HFF-Myc (cell line): ENCODE measurements at places on chromosomes 12 and 14.

DNA sequence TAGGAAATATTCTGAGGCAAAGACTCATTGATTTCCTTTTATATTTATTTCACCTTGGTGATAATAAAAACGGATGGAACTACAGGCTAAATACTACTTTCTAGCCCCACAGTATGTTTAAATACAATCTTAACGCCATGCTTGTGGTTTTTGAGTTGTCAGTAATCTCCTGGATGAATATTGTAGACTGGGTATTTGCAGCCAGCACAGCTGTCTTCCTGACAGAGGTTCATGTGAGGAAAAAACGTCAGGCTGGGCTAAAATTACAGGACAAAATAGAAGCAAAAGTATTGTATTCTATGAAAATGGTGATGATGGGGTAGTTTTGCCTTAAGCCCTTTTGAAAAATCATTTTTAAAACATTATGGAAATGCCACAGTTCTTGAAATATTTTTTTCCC is 140.9 kb downstream of the CCDC91 start:
- no peak for DNase-seq

DNA sequence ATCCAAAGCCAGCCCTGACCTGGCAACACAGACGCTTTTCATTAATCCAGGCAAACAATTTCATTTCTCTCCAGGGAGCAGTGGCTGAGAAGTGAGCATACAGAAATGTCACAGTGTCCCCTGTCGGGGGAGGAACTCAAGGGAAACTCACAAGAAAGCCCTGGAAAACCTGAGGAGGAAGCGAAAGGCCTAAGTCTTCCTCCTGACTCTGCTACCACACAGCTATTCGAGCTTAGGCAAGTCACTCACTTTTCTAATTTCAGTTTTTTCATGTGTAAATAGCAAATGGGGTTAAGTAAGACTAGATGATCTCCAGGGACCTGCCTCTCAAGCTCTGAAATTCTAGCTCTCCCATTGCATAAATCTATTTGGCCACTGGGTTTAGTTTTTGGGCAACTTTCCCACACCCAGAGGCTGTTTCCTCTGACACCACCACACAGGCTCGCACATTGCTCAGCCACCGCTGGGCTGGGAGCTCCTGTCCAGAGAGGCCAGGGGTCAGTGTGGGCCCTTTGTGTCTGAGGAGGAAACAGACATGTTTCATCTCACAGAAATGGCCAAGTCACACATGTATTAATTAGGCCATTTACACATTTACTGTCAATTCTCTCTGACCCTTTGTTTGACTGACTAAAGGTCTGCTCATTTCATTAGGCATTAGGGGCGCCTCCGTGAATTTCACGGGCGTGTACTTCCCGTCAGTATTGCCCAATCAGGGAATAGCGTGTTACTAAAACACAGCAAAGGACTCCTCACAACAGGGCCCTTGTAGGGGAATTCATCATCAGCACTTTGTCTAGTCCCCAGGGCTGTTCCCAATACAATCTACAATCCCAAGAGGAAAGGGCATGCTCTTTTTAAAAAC is 9.8 kb upstream of the PNMA1 start:
- peak; percentile 64 for DNase-seq

DNA sequence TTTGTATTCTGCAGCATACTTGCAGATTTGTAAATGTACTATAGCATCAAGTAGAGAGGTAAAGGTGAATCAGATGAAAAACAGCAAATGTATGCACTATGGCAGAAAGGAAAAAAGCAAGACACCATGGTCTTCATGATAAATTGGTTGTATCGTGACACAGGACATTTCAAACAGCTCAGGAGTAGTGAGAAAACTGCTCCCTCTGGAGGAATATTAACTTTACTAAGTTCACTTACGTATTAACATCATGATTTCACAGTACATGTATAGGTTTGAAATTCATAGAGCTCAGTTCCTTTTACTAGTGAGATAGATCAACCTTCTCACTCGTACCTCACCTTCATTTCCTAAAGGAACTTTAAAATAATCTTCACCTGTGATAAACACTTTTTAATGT is 6.5 kb downstream of the MBIP start:
- no peak for DNase-seq

GRCh38 chr14:60654334-60654821 is 5.1 kb upstream of the SIX1 start:
- peak; percentile 95 for DNase-seq

DNA sequence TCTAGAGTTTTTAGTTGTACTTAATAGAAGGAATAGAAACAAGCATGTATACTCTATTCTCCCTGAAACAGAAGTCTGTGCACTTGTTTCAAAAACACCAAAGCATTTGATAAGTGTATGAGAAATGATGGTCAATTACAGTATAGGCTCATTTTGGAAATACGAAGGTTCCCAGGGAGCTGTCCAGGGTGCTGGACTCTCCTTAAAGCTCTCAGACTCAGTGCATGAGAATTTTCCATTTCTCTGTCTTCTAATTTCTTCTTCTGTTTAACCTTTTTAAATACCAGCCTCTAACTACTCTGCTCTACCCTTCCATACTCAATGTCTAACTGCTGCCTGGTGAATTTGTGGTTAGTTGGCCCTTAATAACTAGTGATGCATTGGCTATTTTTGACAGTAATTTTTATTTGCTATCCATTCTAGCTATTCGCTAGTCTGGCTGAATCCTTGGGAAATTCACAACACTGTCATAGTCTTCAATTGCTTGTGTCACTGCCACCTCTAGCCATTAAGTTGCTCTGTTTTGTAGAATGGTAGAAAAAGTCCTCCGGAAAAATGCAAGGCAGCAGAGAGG is 229.2 kb downstream of the NRXN3 start:
- DNase-seq = no peak

DNA sequence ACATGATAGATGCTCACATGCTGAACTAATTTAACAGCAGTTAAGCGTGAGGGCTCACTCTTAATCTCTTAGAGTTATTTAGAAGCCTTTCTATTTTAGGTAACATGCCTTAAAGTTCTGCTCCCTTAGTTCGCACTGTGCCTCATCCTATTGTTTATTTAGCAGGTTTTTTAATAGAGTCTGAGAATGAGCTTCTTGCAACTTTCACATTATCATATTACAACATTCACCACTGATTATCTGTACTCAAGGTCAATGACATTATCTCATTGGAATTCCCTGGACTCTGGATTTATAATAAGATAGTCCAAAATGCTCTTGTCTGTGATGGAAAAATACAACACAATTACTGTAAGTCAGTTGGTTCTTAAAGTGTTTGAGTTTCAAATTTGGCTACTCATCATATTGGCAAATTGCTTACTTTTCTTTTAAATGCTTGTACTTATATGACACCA is 183.6 kb upstream of the SLC38A2 start:
- peak; percentile 92 for DNase-seq

- no peak for DNase-seq
Measured at GRCh38 chr12:26524862-26525465, 308.0 kb downstream of the ITPR2 start.

DNA sequence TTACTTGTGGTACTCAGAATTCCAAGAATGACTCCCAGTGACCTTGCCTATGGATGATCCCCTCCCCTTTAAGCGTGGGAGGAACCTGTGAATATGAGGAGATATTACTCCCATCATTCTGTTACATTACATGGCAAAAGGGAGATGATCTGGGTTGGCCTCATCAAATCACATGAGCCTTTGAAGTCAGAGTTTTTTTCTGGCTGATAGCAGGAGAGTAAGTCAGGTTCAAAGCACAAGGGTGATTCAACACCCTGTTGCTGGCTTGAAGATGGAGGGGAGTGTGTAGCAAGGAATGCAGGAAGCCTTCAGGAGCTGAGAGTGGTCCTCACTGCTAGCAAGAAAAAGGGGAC is 9.1 kb upstream of the MDM2 start:
- no peak for DNase-seq

DNA sequence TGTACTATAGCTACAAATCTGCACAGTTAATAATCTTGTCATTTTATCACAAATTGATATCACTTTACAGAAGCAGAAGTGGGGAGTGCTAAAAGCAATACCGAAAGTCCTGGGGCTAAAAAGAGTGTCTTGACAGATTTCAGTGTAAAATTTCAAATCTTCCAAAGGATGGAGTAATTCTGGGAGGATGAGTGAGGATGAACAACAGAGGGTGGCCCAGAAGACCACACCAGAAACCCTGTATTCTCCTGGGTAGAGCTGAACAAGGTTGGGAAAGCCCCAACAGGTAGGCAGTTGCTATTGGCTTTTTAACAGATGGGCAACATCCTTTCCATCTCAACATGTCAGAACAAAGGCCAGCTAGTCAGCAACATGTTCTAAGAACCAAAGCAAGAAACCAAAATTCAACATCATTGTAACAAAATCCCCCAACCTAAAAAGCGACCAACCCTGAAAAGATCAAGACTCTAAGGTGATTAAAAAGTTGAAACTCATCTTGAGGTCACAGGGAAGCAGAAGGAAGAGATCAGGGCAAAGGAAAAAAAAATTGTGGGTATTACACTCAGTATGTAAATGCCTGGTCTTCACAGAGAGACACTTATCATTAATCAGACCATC is 38.8 kb downstream of the CBX5 start:
- DNase-seq = no peak

GRCh38 chr14:105838107-105838506 is 311.7 kb downstream of the TMEM121 start:
- no peak for DNase-seq

- no peak for DNase-seq
Measured at GRCh38 chr12:129696926-129697325, 206.9 kb downstream of the TMEM132D start.

DNA sequence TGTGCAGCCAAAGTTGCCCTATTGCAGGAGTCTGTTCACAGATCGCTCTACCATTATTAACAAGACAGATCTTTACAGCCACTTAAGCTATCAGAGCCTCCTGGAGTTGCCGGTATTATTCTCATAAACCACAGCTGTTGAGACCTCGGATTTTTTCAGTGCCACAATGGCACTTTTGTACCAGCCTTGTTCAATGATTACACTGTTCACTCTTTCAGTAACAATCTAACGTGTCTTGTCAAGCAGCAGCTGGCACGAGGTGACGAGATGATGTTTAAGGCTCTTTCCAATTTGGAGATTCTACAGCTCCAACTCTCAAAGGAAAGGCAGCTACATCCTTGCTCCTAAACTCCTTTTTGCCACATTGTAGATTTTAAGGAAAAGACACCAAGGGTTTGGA is 30.7 kb downstream of the LRIG3 start:
- no peak for DNase-seq

DNA sequence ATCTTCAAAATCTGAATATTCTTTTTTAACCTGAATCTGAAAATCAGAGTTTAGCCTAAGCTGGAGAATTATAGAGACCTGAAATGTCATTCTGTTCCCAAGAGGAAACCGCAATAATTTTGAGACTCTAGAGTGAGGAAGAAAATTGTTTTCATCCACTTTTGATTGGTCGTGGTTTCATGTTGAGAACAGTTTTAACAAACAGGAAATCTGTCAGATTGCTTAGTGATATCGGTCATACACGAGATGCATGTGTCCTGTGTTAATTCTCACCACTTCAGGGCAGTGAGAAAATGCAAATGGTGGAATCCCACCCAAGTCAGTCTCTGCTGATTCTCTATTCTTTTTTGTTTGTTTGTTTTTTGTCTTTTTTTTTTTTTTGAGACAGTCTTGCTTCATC is 1498.5 kb upstream of the TMEM132C start:
- DNase-seq = no peak

GRCh38 chr12:76863005-76863670 is 15.7 kb downstream of the CSRP2 start:
- peak; percentile 88 for DNase-seq

DNA sequence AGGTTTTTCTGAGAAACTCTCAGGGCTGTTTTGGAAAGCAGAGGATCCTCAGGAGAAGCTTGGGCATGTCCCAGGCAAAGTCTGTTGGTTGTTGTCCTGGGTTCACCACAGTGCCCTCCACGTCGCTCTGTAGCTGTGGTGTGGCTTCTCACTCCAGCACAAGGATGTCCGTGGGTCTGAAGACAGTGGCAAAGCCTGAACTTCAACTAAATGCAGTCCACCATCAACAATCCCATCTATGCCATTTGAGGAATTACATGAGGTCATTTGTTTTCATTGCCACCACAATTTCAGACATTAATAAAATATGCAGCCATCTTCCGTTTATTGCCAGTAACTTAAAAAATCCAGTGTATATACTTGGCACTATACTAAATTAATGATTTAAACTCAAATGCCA is 272.1 kb downstream of the LRIG3 start:
- DNase-seq = no peak

GRCh38 chr14:74763803-74764531 is 851 bp downstream of the YLPM1 start:
- no peak for DNase-seq

- DNase-seq = no peak
Measured at GRCh38 chr14:30725763-30726162, 103.6 kb downstream of the SCFD1 start.

DNA sequence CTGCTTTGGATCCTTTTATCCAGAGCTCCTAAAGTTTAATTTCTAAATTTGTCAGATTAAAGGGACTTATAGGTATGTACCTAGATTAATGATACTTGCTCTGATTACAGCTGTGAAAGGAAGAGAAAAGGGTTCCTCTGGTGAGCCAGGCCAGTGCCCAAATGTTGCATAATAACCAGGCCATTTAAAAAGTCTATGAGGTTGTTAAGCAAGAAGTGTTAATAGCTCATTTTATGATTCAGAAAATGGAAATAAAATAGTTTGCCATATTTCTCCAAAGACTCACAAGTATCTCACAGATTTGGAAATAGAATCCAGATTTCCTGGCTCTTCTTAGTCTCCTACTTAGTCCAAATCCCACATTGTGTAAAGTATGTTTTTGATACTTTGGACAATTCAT is 67.6 kb downstream of the SLC38A6 start:
- no peak for DNase-seq

DNA sequence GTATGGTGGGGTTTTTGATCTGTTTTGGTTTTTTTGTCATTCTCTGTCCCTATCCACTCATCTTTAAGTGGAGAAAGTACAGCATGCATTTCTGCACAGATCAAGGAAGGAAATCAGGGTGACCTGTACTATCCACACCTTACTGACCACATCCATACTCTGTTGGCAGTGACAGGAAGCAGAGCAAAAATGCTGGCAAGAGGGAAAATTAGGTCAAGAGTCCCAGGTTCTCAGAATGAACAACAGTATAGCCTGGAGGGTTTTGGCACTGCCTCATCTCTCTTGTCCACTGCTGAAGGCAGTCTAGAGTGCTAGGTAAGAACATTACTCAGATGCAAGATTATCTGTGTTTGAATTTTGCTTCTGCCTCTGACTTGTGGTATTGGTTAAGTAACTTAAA is 70.7 kb downstream of the TAOK3 start:
- DNase-seq = peak; percentile 20

- DNase-seq = peak; percentile 59
Measured at GRCh38 chr12:3304436-3305165, 186.4 kb upstream of the PRMT8 start.

DNA sequence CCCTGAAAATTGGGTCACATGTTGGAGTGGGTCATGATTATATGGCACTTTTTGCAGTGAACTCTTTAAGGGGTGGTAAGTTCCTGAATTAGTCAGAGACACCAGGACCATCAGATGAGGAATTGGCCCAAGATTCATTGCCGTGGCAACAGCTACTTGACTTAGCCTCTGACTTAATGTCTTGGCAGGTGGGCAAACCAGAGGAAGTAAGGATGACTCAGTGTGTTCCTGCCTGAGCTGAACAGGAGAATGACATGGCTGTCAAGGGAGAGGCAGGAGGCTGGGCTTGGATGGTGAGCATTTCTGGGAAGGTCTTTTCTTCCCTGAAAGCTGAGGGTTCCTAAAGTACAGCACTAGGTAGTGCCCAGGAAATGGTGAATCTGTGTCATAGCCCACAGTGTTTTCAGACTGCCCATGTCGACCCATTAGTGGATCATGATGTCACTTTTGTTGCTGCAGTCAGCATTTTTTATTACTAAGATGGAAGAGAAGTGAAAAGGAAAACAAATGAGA is 170.1 kb upstream of the PWP1 start:
- peak; percentile 22 for DNase-seq

- no peak for DNase-seq
Measured at GRCh38 chr14:20866963-20867362, 24.2 kb upstream of the RNASE3 start.
